D721Med (cell line): ENCODE measurements at places on chromosomes 16 and 17.

- no peak for DNase-seq
Measured at GRCh38 chr17:6517062-6517461, 39.3 kb downstream of the PITPNM3 start.

DNA sequence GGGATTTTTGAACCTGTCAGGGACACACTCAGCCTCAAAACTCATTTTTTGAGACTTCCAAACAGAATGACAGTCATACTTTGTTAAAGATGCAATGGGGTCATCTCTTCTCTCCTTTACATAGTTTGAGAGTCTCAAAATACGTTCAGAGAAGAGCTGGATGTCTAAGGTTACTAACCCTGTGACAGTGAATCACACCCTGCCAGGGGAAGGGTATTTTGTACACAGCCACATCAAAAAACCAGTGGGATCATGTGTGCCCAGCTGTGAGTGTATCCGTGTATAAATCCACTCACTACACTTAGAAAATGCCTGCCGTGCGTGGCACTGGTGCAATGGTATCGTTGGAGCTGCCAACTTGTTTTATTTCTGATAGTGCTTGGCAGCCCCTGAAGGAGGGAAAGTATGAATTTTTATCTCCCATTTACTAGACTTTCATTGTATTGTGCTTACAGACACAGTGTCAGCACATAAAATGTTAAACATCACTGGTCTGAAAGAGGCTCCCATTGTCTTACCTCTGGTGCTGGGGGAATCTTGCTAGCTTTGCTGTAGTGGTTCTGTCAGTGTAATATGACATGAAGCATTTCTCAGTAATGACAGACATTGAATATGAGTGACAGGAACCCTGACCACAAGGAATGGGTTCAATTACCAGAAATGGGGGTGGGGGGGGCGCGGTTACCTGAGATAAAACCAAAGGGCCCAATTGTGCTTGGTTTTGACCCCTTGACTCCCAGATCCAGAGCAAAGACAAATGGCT lies 256.3 kb downstream of the FTO start:
- DNase-seq: no peak

- peak; percentile 66 for DNase-seq
Measured at GRCh38 chr17:3012926-3013581, 50.4 kb downstream of the OR1D5 start.

- peak; percentile 76 for DNase-seq
Measured at GRCh38 chr16:12573730-12574383, 229.8 kb downstream of the CPPED1 start.

DNA sequence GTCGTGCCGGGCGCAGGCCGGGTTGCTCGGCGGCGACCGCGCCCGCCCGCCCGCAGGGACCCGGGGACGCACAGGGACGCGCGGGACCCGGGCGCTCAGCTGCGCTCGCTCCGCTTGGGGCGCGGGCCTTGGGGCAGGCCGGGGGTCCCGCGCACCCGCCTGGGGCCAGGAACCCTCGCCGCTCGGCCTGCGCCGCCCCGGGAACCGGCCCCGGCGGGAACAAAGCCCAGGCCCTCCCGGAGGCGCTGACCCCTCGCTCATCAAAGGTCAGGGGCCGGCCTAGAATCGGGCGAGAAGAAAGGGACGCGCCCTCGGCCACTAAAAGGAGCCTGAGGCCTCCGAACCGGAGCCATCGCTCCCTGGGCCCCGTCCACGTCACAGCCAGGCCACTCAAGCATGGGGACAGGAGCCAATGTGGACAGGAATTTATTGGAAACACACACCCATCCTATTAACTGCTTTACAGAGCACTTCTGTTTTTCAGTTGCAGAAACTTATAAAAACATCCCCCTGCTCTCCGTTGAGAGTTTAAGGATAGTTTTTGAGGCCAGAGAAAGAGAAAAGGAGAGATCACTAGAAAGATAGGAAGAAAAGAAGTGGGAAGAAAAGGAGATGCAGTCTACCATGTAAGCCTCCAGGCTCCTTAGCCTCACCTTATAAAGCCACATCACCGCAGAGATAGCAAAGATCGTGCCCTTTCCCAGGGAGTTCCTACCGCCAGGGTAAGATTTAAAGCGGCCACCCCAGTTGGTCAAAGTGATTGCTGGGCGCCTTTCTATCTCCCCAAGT lies 558 bp upstream of the ZFHX3 start:
- no peak for DNase-seq

- no peak for DNase-seq
Measured at GRCh38 chr16:47016700-47017133, 43.2 kb upstream of the DNAJA2 start.

DNA sequence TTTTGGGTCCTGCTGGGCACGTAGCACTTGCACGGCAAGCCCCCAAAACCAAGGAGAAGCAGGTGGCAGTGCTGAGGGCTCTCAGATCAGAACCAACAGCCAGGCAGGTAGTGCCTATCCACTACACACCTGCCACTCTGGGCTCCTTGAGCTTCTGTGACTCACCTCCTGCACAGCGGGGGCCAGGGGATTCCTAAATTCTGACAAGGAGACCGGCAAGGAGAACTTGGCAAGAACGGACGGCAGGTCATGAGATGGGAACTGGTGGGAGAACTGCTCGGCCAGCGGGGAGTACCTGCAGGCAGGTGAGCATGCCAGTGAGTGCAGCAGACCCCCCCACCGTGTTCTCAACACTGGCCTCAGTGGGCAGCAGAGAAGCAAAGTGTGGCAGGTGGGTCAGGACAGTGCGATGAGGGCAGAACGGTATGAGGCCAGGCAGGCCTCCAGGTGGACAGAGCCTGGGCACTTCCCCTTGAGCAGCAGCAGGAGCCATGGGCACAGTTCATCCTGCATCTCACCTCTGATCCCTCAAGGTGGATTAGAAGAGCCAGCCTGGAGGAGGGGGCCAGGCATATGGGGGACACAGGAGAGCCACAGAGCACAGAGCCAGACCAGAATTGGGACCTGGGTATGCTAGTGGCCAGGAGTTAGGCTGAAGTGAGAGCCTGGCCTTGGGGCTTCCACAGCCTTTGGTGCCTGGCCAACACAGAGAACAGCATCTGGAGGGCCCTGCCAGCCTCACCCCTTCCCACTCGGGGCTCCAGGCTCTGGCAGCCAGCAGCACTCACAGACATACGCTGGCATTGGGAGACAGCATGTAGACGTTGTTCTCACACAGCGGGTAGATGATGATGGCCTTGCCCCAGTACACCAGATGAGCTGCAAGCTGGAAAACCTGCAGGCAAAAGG lies 14.7 kb downstream of the MPG start:
- DNase-seq: no peak

GRCh38 chr17:37642681-37643080 lies 565 bp downstream of the DDX52 start:
- DNase-seq: no peak

- no peak for DNase-seq
Measured at GRCh38 chr17:13750816-13751793, 149.4 kb upstream of the HS3ST3A1 start.

DNA sequence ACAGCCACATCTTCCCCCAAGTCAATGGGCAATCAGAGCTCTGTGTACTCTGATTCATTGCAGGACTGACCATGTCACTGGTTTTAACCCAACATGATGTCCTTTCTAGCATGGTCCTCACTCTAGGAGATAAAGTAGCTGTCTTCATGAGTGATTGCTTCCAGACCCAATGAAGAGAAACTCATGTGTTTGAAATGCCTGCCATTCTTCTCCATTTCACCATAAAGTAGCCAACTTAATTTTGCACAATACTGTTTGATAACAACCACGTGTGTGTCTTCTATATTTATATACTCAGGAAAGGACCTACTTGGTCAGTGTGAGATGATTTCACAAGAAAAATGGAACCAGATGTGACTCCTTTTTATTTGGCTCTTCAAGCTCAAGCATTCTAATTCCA lies 172.5 kb downstream of the AXIN2 start:
- no peak for DNase-seq

- DNase-seq: no peak
Measured at GRCh38 chr17:46732754-46733398, 85.6 kb downstream of the WNT3 start.

DNA sequence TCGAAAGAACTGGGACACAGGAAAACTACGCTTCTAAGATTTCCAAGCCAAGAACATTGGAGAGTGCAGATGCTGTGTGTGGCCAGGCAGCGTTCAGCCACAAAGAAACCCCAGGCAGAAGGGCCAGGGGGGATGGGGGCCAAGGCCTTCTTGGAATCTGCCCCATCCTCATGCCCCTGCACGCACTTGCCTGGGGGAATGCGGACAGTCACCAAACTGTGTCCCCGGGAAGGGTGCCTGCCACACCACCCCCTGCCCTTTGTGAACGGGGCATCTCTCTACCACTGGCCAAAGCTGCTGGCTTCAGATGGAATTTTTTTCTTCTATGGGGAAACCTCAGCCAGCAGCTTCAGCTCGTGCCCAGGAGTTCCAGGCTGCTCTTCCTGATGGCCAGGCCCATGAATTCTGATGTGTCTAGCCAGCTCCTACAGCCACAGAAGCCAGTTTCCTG lies 32.0 kb upstream of the DNAH17 start:
- DNase-seq: no peak

DNA sequence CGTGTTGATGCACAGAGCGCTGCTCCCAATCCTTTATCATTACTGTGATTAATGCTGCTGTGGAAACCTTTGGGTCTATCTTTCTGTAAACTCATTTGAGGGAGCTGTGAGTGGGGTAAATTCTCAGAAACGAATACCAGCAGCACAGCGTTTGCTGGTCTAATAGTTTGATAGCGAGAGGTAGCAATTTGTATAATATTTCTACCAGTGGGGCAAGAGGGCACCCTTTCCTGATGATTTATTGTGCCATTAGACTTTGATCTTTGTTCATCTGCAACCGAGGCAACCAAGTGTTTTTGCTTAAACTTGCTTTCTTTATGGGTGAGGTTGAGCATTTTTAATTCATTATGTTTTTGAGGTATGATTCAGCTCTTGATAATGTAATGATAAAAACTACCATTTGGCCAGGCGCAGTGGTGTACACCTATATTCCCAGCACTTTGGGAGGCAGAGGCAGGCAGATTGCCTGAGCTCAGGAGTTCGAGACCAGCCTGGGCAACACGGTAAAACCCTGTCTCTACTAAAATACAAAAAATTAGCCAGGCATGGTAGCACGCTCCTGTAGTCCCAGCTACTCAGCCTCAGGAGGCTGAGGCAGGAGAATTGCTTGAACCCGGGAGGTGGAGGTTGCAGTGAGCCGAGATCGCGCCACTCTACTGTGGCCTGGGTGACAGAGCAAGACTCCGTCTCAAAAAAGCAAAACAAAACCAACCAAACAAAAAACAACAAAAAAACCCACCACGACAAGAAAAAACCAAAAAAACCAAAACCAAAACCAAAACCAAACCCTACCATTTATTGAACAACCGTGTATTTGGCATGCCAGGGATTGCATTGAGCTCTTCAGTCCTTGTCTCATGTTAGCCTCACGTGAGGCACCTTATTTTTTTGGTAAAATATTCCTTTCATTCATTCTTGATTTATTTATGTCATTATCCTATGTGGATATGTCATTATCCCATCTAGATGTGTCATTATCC lies 81.5 kb downstream of the PLCG2 start:
- no peak for DNase-seq

DNA sequence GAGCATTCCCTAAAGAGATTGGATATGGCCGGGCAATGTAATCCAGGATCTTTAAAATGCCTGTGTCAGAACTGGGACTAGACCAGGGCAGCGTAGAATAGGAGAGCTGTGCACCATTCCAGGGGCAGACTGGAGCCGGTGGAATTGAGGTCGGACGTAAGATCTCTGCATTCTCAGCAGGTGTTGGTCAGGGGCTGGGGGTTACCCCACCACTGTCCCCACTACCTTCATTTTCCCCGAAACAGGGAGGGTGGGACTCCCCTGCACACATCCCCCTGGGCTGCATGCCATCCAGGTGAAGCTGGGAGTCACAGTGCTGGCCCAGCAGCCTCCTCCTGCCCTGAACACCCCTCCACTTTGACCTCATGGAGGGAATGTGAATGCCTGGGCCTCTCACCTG lies 17.8 kb downstream of the OSBPL7 start:
- DNase-seq: no peak

DNA sequence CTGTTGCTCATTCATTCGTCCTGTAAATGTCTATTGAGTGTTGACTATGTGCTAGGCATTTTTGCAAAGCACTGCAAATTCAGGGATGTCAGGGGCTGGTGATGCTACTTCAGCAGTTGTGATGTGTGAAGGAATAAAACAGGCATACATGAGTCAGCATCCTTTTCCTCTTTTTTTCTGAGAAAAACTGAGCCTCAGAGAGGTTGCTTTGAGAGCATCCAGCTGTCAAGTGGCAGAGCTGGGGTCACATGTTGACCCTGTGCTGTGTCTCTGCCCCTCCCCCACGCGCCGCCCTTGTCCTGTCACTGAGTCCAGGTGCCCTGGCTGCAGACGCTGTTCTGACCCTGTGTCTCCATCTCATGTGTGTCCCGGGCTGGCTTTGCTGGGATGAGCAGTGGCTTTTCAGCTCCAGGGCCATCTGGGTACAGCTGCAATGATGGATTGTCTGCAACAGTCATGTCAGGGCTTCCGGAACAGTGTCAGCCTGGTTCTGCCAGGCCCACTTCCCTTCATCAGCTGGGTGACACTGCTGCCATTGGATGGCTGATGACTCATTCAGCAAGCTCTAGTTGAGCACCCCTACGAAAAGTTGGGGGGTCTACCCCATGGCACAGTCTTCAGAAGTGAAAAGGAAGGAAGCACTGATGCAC lies 14.9 kb downstream of the SEC14L5 start:
- DNase-seq: no peak

DNA sequence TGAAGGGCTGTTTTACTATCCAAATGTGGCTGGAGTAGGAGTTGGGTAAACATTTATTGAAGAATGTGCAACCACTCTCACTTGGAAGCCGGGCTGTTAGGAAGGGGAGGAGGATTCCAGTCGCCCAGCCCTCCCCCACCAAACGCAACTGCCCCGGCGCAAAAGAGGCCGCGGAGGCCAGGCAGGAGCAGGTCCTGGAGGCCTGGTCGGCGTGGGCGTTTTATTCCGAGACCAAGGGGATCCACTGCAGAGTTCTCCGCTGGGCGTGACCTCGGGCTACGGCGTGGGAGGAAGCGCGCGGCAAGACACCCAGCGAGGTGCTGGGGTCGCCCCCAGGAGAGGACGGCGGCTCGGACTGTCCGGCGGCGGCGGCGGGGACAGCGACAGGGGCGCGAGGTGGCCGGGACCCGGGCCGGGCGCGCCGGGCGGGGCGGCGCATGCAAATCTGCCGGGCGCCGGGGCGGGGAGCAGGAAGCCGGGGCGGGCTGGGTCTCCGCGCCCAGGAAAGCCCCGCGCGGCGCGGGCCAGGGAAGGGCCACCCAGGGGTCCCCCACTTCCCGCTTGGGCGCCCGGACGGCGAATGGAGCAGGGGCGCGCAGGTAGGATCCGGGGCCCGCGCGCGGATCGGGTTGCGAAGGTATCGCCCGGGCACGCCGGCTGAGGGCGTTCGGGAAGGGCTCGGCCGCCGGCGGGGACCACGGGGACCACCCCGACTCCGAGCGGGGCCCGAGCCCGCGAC lies at the start of gene IL4R:
Gene IL4R, plus strand, starts transcription at position 553 of the 739 bp plus-strand sequence. CDS start 26,230 bp downstream, outside the sequence.
- DNase-seq: no peak

GRCh38 chr17:40857535-40857934 lies 9.5 kb downstream of the KRT12 start:
- no peak for DNase-seq

- DNase-seq: no peak
Measured at GRCh38 chr17:77326636-77327035, 185.9 kb downstream of the SEC14L1 start.

- no peak for DNase-seq
Measured at GRCh38 chr17:27914382-27914781, 21.2 kb upstream of the LYRM9 start.

GRCh38 chr16:30895627-30896260 lies 670 bp upstream of the CTF1 start:
- no peak for DNase-seq
